CD4-positive, alpha-beta T cell treated with Interleukin-15 for 4 hours (primary cell): ENCODE measurements at places on chromosomes 5 and 9.

DNA sequence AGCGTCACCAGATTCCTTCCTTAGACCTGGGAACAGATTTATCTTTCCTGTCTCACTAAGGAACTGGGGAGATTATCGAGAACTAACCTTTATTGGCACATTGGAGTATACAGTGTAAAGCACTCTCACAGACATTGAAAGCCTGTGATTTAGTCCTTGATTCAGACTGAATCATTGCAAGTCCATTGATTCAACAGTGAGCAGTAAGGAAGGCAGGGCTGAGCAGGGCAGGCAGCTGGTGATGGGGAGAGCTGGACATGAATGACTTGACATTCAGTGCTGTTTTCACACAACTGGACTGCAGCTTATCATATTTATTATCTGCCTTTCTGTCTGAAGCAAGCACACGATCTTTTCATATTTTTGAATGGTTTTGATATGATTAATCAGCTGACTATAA lies 16.2 kb downstream of the ISOC1 start:
- DNase-seq: no peak

DNA sequence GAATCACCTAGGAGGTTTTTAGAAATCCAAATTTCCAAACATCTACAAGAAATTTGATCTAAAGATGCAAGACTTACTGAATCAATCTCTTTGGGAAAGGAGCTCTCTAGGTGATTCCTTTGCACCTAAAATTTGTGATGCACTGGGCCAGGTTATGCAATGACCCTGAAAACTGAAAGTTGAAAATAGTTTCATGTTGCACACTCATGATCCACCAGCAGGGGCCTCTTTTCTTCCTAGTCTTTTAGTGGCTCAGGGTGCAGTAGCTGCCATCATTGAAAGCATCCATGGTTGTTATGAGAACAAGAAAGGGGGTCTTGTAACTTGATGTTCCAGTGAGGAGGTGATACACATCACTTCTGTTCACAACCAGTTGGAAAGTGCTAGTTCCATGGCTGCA lies 486.8 kb downstream of the PSAT1 start:
- DNase-seq: no peak

DNA sequence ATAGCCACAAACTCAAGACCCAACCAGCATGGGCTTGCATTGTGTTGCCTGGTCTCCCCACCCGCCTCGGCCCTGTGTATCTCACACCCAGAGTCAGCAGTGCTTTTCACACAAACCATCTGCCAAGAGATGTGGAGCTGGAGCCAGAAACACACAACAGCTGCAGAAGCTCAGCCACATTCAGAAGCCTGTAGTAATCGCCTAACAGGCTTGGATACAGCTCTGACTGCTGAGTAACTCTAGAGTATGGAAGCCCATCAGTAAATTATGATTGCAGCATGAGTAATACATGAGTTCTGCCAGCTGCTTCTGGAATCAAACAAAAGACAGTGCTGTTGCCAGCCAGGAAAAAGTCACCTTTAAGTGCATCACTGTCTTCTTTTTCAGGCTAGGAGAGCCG lies 16.0 kb downstream of the TEK start:
- DNase-seq: no peak

- no peak for DNase-seq
These were observed 68.9 kb downstream of the SLC1A3 start for GRCh38 chr5:36675282-36675681.

- DNase-seq: no peak
These were observed 116.4 kb downstream of the GADD45G start for GRCh38 chr9:89721176-89721700.

DNA sequence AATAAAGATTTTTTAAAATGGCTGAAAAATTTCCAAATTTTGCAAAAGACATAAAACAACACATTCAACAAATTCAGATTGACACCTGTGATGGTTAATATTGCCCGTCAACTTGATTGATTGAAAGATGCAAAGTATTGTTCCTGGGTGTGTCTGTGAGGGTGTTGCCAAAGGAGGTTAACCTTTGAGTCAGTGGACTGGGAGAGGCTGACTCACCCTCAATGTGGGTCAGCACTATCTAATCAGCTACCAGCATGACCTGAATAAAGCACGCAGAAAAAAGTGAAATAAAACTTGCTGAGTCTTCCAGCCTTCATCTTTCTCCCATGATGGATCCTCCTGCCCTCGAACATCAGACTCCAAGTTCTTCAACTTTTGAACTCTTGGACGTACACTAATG lies 868.0 kb upstream of the CTNND2 start:
- DNase-seq: no peak

DNA sequence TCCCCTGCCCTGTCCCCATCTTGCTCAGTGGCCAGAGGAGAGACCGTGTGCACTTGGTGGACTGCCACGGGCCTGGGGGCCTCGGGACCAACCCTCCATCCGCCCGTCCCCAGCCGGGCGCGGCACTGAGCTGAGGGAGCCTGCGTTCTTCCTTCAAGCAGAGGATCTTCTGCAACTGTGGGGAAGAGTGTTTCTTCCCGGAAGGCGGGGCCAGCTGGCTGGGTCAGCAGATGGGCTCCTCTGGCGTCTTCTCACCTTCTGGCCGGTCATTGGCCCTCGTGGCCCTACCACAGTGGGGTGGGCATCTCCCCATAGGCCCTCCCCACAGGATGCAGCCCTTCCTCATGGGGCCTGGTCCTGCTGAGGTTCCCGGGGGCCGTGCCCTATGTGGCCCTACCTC lies 17.4 kb downstream of the RXRA start:
- no peak for DNase-seq

DNA sequence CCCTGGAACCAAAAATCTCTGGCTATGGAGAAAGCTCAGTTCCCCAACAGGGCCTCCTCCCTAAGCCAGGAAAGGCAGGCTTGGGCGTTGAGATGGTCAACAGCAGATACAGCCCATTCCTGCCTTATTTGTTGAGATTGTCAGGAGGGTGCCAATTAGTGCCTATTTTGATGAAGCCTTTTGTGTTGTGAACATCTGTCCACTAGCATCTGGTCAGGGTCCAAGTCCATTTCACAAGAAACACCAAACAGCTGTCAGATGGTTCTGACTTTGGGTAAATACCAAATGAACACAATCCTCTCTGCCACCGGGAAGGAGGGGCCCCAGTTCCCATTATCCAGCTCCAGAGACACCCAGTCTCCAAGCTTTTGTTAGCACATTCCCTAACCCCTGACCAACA lies 19.9 kb downstream of the SEMA6A start:
- DNase-seq: no peak

GRCh38 chr5:17796757-17797396 lies 162.6 kb downstream of the TAF11L14 start:
- no peak for DNase-seq

- DNase-seq: no peak
These were observed 220.2 kb downstream of the ADAMTS6 start for GRCh38 chr5:65261499-65261898.

- DNase-seq: peak; percentile 6
These were observed 1231.1 kb upstream of the ACO1 start for GRCh38 chr9:31153250-31153840.

- DNase-seq: no peak
These were observed 44.5 kb downstream of the PLPP7 start for GRCh38 chr9:131333771-131334628.

DNA sequence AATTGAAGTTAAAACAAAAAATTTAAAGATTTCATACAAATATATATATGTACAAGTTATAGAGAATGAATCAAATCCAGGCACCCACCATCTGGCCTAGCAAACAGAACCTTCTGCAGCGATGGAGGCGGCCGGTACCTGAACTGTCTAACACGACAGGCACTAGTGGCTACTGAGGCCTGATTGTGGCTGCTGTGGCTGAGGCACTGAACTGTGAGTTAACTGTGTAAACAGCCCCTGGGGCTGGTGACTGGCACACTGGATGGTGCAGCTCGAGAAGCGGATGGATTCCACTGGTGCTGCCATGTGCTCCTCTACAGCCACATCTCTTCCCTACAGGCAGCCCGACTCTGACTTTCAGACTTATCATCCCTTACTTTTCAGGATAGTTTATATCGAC lies 82.4 kb downstream of the RAPGEF1 start:
- DNase-seq: no peak

- no peak for DNase-seq
These were observed 43.4 kb downstream of the LRRTM2 start for GRCh38 chr5:138831703-138832102.

DNA sequence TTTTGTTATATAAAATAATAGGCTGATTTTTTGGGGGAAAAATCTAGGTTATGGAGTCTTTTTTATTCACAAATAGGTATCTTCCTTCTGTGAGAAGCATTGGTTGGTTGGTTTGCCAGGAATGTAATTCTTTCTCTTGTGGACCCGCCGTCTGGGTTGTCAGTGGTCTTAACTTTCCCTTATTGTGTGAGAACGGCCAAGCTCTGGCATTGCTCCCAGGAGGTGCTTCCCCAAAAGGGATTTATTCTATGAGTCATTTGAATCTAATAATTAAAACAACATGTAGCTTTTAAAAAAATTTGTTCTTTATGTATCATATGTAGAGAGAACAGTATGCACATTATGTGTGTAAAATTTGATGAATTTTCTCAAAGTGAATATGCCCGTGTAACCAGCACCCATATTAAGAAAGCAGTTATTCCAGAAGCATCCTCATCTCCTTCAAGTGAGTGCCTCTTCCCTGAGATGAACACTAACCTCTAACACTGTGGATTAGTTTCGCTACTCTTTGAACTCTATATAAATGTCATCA lies 114.4 kb downstream of the MAST4 start:
- DNase-seq: no peak

- no peak for DNase-seq
These were observed 95.6 kb downstream of the RFK start for GRCh38 chr9:76298521-76299144.

DNA sequence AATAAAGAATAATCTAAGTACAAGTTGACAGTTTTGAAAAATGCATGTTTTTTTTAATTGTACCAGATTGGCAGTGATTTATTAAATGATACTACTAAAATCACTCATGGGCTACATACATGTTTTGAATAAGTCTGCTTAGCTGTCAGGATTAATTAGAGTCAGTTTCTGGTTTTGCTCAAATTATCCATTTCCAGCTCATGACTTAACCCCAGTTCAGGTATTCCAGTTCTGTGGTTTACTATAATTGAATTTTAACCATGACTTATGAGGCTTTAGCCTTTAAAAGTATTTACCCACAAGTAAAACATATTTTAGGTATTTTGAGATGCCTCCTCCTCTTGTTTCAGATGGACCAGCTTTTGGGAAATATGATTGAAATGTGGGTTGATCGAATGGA lies 17.8 kb upstream of the LRRC70 start:
- DNase-seq: no peak

- no peak for DNase-seq
These were observed 69.4 kb downstream of the KLHL3 start for GRCh38 chr5:137666461-137666850.

DNA sequence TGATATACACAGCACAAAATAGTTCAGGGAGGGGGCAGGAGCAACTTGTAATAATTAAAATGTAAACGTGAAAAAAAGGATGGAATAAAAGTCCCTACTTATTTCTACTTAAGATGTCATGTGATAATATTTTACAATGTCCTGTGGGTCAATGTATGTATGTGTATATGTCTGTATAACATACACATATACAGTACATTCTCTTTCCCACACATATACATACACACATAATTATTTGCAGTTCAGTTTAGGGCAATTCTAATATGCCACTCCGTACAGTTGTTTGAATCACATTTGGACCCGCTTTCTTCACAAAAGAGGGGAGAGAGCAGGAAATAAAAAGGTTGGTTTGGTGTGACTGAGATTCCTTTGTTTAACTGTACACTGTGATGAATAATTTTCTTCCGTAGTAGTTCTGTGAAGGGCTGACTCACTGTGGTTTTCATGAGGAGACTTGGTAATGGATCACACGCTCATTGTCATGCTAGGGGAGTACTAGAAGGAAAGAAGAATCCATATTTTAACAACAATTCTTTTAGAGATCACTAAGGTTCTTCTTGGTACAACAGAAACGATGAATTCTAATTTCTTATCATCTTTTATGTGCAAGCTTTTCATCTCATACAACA lies 26.2 kb upstream of the ACOT12 start:
- no peak for DNase-seq

GRCh38 chr5:67506241-67506640 lies 309.6 kb upstream of the CD180 start:
- DNase-seq: no peak

DNA sequence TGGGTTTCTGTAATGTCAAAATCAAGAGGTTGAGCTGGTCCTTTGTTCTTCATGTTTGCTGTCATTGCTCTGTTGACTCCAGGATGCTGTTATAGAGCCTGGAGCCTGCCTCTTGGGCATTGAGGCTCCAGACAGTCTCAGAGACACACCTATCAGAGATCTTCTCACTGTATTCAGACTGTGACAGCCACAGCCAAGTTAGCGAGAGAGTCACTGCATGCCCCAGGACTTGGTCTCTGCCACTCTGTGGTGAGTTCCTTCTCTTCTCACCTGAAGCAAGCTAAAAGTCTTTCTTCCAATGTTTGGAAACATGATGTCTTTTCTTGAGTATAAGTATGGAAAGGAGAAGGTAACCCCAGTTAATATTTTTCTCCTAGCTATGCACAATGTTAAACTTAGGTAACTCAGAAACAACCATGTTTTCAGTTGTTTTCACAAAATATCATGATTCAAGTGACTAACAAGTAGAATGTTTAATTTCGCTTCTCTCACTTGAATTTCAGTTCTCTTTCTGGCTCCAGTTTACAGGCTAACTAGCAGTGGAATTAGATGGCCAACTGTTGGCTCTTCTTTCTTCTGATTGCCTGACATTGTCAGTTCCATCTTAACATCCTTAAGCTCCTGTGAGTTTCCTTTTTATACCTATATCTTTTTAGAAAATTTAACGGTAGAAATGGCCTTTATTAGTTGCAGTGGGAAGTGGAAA lies 20.6 kb upstream of the ZFYVE16 start:
- no peak for DNase-seq

GRCh38 chr9:17742067-17742466 lies 163.2 kb downstream of the SH3GL2 start:
- DNase-seq: no peak

DNA sequence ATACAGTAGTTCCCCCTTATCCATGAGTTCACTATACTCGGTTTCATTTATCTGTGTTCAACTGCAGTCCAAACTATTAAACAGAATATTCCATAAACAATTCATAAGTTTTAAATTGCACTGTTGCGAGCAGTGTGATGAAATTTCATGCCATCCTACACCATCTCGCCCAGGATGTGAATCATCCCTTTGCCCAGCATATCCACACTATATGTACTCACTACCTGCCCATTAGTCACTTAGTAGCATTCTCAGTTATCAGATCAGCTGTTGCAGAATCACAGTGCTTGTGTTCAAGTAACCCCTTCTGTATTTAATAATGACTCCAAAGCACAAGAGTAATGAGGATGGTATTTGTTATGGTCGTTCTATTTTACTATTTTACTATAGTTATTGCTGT lies 51.5 kb downstream of the SHOC1 start:
- DNase-seq: no peak

DNA sequence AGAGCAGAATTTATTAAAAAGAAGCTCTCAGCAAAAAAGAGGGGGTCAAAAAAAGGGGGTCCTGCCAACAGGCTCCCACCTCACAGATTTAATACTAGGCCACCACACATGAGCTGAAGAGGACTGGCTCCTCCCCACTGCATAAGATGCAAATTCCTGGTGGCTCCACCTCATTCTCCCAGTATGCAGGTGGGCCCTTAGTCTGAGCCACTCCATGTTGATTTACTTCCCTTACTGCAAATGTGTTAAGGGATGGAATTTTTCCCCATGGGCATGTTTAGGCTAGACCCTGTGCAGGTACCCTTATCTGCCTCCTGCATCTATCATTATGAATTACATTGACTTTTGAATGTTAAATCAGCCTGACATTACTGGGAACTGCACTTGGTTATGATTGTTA lies 82.9 kb downstream of the ISOC1 start:
- no peak for DNase-seq
